Activated CD8-positive, alpha-beta memory T cell treated with anti-CD3 and anti-CD28 coated beads, Interleukin-2, amount 10 ng/mL, durations not matched to agents 7 days and 5 days (primary cell): ENCODE measurements at places on chromosomes 7 and 10. TPM values are rescaled to one million over a fixed set of nuclear protein-coding genes. Genes with fewer than 3 reads are reported as not detected.

Gene ERLIN1
- total RNA-seq, result 17.5 TPM

GRCh38 chr10:987620-987869, 689 bp upstream of the GTPBP4 start:
- peaks cover 21% of the 10 kb centered on the region for H3K36me3 ChIP-seq
- H3K4me1 ChIP-seq, result peaks cover 45% of the 10 kb centered on the region
- no peak for DNase-seq

- H3K4me1 ChIP-seq, result peaks cover 10% of the 10 kb centered on the region
- peaks cover 75% of the 10 kb centered on the region for H3K27me3 ChIP-seq
- DNase-seq, result no peak
- no peak overlapping the region for H3K27ac ChIP-seq
Observed at GRCh38 chr10:94402843-94403379, 570 bp downstream of the TBC1D12 start.

Gene LRGUK
- total RNA-seq, result 0.19 TPM

- peaks cover 2% of the 10 kb centered on the region for H3K4me1 ChIP-seq
- H3K36me3 ChIP-seq, result no peaks in the 10 kb centered on the region
- H3K4me3 ChIP-seq, result no peak overlapping the region
- no peak overlapping the region for H3K27ac ChIP-seq
- H3K27me3 ChIP-seq, result peaks cover 3% of the 10 kb centered on the region
- no peak for DNase-seq
Observed at GRCh38 chr7:4065190-4065589, 616.9 kb upstream of the FOXK1 start.

DNA sequence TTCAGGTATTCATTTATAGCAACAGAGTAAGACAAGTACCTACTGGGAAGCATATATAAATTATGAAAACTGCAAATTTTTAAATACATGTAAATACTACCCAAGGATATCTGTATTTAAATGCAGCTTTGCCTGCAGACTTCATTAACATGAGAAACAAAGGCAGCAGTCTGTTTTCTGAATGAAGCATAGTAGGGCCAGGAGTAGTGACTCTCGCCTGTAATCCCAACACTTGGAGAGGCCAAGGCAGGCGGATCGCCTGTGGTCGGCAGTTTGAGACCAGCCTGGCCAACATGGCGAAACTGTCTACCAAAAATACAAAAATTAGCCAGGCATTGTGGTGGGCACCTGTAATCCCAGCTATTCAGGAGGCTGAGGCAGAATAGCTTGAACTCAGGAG, 42.5 kb upstream of the PHF14 start:
- no peak overlapping the region for H3K27ac ChIP-seq
- peaks cover 33% of the 10 kb centered on the region for H3K36me3 ChIP-seq
- H3K4me1 ChIP-seq, result peaks cover 2% of the 10 kb centered on the region
- DNase-seq, result no peak

- peaks cover 24% of the 10 kb centered on the region for H3K36me3 ChIP-seq
- peaks cover 8% of the 10 kb centered on the region for H3K4me1 ChIP-seq
Observed at GRCh38 chr10:72887043-72887442, 6.5 kb upstream of the OIT3 start.

DNA sequence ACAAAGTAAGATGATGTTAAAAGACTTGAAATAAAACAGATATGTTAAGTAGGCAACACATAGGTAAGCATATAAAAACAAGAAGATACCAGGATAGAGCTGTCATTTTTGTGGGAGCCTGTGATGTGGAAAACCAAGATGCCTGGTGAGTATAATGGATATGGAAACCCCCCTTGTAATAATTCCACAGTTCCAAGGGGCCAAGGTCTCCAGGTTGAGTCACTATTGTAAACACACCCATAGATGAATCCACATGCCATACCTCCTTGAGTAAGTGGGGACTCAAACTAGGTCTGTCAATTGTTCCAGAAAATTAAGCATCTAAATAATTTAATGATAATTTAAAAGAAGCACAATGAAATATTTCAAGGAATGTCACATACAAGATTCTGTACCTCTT, 15.9 kb downstream of the CAV1 start:
- H3K27ac ChIP-seq, result no peak overlapping the region
- peaks cover 34% of the 10 kb centered on the region for H3K27me3 ChIP-seq
- peaks cover 3% of the 10 kb centered on the region for H3K4me1 ChIP-seq
- H3K4me3 ChIP-seq, result no peak overlapping the region

DNA sequence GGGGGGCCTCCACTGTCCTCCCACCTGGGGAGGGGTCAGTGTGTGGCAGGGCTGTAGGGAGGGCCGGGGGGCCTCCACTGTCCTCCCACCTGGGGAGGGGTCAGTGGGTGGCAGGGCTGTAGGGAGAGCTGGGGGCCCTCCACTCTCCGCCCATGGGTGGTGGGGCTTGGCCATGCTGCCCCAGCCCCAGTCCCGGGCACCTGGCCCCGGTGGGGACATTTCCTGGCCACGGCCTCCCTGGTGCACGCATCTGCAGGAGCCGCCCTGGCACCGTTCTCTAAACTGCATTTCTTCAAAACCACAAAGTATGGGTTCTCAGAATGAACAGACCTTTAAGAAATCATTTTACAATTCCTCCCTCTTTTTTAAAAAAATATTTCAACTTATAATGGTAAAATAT, 89.3 kb upstream of the PDGFA start:
- H3K4me3 ChIP-seq, result peak overlapping the region; percentile 22
- peaks cover 26% of the 10 kb centered on the region for H3K36me3 ChIP-seq
- no peak for DNase-seq
- H3K27ac ChIP-seq, result peak overlapping the region; percentile 72
- H3K27me3 ChIP-seq, result no peaks in the 10 kb centered on the region

DNA sequence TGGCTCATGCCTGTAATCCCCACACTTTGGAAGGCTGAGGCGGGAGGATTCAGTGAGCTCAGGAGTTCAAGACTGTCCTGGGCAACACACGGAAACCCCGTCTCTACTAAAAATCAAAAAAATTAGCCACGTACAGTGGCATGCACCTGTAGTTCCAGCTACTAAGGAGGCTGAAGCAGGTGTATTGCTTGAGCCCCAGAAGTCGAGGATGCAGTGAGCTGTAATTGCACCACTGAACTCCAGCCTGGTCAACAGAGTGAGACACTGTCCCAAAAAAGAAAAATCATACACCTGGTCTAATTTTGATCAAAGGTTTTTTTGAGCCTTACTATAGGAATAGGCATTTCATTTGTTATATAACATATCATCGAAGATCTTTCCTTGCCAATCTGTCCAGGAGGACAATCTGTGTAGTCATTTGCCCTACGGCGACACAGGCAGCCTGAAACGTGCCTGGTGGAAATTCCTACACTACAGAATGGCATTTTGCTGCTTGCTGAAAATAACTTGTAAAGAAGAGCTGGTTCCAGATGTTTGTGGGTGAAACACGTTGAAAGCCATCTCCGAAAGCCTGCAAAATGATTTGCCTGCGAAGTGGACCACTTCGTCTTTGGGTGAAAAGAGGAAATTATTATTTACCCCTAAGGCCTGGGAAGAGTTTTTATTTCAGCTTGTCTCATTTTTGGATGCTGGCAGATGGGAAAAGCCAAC, 31.3 kb upstream of the GDI2 start:
- H3K4me3 ChIP-seq, result no peak overlapping the region
- peaks cover 4% of the 10 kb centered on the region for H3K27me3 ChIP-seq
- no peak for DNase-seq
- no peaks in the 10 kb centered on the region for H3K36me3 ChIP-seq
- no peak overlapping the region for H3K27ac ChIP-seq

- no peak within 1 kb of the TSS for H3K27ac ChIP-seq
- peaks cover 5% of the 10 kb centered on the region for H3K4me1 ChIP-seq
- no peak for DNase-seq
- no peaks in the 10 kb centered on the region for H3K36me3 ChIP-seq
- H3K27me3 ChIP-seq, result peaks cover 57% of the 10 kb centered on the region
- peak within 1 kb of the TSS; percentile 64 for H3K4me3 ChIP-seq
Observed at GRCh38 chr10:87659571-87660483, at the start of gene PAPSS2. TSS of gene PAPSS2 (plus strand) at chr10:87659878. CDS start at chr10:87659982, 104 bp downstream.

- peaks cover 2% of the 10 kb centered on the region for H3K4me1 ChIP-seq
- H3K27ac ChIP-seq, result no peak overlapping the region
- no peaks in the 10 kb centered on the region for H3K27me3 ChIP-seq
- H3K4me3 ChIP-seq, result no peak overlapping the region
Observed at GRCh38 chr10:31381766-31382316, 62.8 kb downstream of the ZEB1 start.

Gene ZNF775
- 7.5 TPM for total RNA-seq

GRCh38 chr7:112566442-112567324, 85.9 kb downstream of the LSMEM1 start:
- DNase-seq, result no peak
- no peaks in the 10 kb centered on the region for H3K36me3 ChIP-seq

Gene GRM3
- total RNA-seq, result not detected

DNA sequence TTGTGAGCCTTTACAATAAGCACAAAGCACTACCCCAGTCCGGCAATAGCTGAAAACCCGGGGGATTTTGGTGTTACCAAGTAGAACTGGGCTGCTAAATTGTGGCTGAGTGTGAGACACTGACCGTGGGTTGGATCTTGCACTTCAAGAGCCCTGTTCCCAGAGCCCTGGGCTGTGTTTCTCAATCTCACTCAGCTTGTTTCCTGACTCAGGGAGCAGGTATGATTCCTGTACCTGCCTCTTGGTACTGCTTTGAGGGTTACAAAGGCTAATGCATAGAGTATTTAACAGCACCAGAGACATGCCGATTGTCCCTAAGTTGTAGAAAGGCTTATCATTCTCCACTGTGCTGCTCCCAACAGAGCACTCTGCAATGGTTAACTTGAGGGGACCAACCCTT, 134.6 kb downstream of the TEX36 start:
- peaks cover 3% of the 10 kb centered on the region for H3K4me1 ChIP-seq
- H3K36me3 ChIP-seq, result no peaks in the 10 kb centered on the region
- no peak for DNase-seq
- H3K27ac ChIP-seq, result no peak overlapping the region

- no peak for DNase-seq
- H3K4me1 ChIP-seq, result peaks cover 79% of the 10 kb centered on the region
- H3K36me3 ChIP-seq, result peaks cover 21% of the 10 kb centered on the region
- H3K27me3 ChIP-seq, result no peaks in the 10 kb centered on the region
Observed at GRCh38 chr7:2526659-2527504, 7.3 kb downstream of the LFNG start.

DNA sequence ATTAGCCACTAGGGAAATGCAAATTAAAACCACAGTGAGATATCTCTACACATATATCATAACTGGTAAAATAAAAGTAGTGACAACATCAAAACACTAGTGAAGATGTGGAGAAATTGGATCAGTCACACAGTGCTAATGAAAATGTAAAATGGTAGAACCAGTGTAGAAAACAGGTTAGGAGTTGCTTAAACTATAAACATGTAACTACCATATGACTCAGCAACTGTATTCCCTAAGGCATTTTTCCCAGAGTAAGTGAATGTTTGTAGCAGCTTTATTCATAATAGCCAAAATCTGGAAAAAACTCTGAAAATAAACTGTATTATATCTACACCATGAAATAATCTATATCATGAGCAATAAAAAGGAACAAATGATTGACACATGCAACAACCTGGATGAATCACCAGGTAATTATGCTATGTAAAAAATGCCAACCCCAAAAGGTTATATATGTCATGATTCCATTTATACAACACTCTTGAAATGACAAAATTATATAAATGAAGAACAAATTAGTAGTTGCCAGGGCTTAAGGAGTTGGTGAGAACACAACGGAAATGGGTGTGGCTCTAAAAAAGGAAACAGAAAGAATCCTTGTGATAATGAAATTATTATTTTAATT, 22.8 kb downstream of the SLC25A40 start:
- H3K4me1 ChIP-seq, result peaks cover 13% of the 10 kb centered on the region
- DNase-seq, result no peak
- H3K27me3 ChIP-seq, result no peaks in the 10 kb centered on the region
- H3K4me3 ChIP-seq, result no peak overlapping the region
- peaks cover 58% of the 10 kb centered on the region for H3K36me3 ChIP-seq

Gene PDE1C
- total RNA-seq, result not detected

Gene FZD1
- not detected for total RNA-seq

Gene C10orf62
- total RNA-seq, result not detected

Gene RNLS
- 3.7 TPM for total RNA-seq

- H3K36me3 ChIP-seq, result peaks cover 27% of the 10 kb centered on the region
- peaks cover 57% of the 10 kb centered on the region for H3K4me1 ChIP-seq
- H3K27ac ChIP-seq, result no peak overlapping the region
- H3K27me3 ChIP-seq, result no peaks in the 10 kb centered on the region
- no peak overlapping the region for H3K4me3 ChIP-seq
Observed at GRCh38 chr10:26781797-26782196, 79.0 kb downstream of the ABI1 start.

Gene GIMAP6
- total RNA-seq, result 65.0 TPM

- H3K4me1 ChIP-seq, result peaks cover 2% of the 10 kb centered on the region
- DNase-seq, result no peak
- no peaks in the 10 kb centered on the region for H3K36me3 ChIP-seq
- no peaks in the 10 kb centered on the region for H3K27me3 ChIP-seq
- H3K27ac ChIP-seq, result no peak overlapping the region
Observed at GRCh38 chr10:67306588-67307205, 380.9 kb downstream of the LRRTM3 start.

GRCh38 chr10:79100771-79101170, 32.0 kb downstream of the ZMIZ1 start:
- H3K4me1 ChIP-seq, result peaks cover 2% of the 10 kb centered on the region
- no peaks in the 10 kb centered on the region for H3K27me3 ChIP-seq
- H3K36me3 ChIP-seq, result no peaks in the 10 kb centered on the region
- DNase-seq, result no peak

Gene POLR2J2
- 15.4 TPM for total RNA-seq

- peak; percentile 57 for DNase-seq
- no peaks in the 10 kb centered on the region for H3K4me1 ChIP-seq
- H3K27ac ChIP-seq, result no peak overlapping the region
- H3K36me3 ChIP-seq, result no peaks in the 10 kb centered on the region
- peaks cover 21% of the 10 kb centered on the region for H3K27me3 ChIP-seq
Observed at GRCh38 chr10:123967626-123968243, 76.1 kb upstream of the CPXM2 start.

DNA sequence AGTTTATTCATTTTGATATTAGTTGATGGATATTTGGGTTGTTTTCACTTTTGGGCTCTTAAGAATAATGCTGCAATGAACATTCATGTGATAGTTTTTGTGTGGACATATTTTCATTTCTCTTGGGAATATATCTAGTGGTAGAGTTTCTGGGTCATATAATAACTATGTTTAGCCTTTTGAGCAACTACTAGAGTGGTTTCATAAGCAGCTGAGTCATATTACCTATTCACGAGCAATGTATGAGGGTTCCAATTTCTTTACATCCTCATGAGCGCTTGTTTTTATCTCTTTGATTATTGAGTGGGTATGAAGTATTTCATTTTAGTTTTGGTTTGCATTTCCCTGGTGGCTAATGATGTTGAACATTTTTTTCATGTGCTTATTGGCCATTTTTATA, 182.6 kb downstream of the PON1 start:
- no peak overlapping the region for H3K4me3 ChIP-seq
- DNase-seq, result no peak
- H3K27ac ChIP-seq, result no peak overlapping the region
- no peaks in the 10 kb centered on the region for H3K27me3 ChIP-seq
- no peaks in the 10 kb centered on the region for H3K4me1 ChIP-seq

Gene PODXL
- total RNA-seq, result 2.3 TPM

Gene TOMM7
- total RNA-seq, result 229 TPM
